ENCODE measurements at places on chromosomes 5 and 9. TPM values are rescaled to one million over a fixed set of nuclear protein-coding genes. Genes with fewer than 3 reads are reported as not detected.

- DNase-seq = no peak
Measured at GRCh38 chr5:115064380-115064779, 105.3 kb downstream of the TRIM36 start.

GRCh38 chr5:4553978-4554377 lies 586.2 kb upstream of the ADAMTS16 start:
- DNase-seq = no peak

DNA sequence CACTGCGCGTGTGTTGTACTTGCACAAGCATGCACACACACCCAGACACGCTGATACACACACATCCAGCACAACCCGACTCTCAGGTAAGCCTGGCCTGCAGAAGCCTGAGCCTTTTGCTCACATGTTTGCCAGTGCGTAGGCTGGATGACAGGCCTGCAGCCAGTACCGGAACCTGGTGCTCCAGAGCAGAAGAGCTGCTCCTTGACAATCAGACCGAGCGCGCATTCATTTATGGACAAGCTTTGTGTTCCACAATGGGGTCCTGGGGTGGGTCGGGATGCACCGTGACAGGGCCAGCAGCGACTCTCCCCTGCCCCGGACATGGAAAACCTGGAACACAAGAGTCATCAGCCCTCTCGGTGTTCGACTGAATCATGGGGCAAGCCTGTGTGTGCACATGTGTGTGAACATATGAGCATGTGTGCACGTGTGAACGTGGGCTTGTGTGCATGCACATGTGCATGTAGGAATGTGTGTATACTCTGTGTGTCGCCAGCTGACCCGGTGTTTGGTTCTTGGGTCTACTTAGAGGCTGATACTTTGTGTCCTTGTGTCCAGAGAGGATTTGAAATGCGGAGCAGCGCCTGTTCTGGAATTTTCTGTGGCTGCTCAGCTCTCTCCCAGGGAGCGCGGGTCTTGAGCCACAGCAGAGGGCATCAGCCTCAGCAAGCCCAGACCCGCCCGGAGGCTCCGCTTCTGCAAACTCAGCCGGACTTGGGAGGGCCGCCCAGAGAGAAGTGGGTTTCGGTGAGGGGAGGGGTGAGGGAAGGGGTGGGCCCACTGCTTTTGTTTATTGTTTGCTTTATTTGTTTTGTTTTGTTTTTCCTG lies 32.2 kb downstream of the IRX4 start:
- DNase-seq = no peak

DNA sequence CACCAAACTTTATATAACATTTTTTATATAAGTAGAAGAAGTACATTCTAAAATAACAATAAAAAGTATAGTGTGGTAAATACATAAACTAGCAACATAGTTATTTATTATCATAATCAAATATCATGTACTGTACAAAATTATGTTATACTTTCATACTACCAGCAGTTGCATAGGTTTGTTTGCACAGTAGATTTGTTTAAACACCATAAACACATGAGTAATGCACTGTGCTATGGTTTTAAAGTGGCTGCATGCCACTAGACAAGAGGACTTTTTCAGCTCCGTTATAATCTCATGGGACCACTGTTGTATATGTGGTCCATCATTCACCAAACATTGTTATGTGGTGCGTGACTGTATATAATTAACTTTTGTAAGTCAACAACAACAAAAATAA lies 137.6 kb downstream of the DRD1 start:
- DNase-seq = no peak

The ADAMTSL1 gene
- 0.78 TPM for total RNA-seq

The KIF12 gene
- total RNA-seq = 1.6 TPM
